ENCODE measurements at places on chromosomes 5 and 9.

GRCh38 chr5:55541056-55541635, 6.4 kb upstream of the PLPP1 start:
- no peak for DNase-seq

DNA sequence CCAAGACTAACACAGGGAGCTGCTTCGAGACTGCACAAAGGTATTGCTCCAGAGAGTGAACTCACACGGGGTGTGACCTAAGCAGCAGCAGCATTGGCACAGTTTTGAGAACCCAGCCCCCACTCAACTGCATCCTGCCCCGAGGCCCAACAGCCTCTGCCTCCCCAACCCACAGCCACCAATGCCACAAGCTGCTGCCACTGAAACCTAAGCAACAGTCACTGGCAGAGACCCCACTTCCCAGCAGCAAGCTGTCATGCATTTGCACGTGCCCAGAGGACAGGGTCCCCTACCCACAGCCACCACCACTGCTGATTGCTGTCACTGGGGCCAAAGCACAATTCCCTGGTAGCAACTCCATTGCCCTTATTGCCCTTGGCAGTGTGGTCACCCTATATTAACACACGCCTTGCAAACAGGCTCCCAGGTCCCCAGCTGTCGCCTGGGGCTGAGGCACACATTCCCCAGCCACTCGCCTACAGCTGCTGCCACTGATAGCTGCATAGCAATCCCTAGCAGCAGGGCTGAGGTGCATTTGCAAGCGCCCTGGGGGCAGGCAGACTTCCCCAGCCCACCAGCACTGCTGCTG, 141.0 kb downstream of the AGTPBP1 start:
- peak; percentile 23 for DNase-seq

DNA sequence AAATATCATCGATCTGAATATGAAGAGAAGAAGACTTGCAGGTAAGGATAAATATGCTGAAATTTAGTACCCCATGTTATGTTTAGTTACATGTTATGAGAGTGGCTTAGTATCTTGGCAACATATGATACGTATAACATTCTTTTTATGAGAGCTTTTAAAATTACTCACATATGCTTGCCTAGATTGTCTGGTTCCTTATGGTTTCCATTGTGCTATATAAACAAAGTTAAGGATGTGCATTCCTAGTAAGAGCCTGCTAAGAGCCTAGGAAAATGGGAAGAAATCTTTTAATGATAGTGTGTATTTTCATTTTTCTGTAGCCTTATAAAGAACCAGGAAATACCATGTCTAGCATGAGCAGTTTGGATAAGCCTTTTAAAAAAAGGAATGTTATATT, 112.0 kb upstream of the KCNN2 start:
- peak; percentile 76 for DNase-seq

DNA sequence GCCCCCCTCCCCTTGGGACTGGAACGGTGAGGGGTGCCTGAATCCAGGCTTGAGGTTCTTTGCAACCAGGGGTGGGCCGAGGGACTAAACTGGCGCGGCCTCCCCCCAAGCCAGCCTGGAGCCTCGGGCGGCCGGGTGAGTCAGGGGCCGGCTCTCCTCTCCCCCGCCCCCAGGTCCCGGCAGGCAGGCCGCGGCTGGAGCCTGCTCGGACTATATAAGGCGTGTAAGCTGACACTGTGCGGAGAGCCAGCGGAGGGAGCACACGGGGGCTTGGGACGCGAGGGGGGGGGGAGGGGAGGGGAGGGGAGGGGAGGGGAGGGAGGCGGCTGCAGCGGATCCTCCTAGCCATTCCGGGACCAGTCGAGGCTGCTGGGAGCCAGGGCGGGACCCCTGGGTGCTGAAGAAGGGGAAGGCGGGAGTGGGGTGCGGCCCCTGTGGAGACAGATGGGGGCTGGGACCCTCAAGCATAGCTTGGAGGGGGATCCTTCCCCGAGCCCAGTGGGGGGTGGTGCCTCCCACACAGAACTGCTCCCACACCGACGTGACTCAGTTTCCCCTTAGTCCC, 595 bp downstream of the PDLIM7 start:
- peak; percentile 95 for DNase-seq

GRCh38 chr5:129698661-129699060, 49.2 kb upstream of the MINAR2 start:
- DNase-seq, result no peak

DNA sequence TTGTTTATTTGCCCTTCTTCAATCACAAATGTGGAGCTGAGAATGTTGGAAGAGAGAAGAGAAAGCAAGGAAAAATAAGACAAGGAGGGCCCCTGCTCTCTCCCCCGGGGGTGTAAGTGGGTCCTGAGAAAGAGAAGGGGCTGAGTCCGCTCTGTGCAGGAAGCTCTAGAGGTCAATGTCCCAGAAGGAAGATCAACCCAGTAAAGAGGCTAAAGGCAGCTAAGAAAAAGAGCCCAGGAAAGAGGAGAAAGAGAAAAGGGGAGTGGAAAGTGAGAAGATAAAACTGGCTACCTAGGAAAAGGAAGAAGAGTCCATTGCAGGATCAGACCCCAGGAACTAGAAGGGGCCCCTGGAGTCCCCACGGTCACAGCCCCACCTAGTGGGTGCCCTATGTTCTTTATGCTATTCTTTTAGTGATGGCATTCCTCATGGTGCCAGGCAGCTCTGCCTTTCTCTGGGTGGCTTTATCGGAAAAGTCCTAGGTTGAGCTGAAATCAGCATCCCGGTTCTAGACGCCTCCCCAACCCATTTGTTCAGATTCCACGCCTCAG, 583.4 kb downstream of the ACTL7B start:
- peak; percentile 81 for DNase-seq

- DNase-seq, result no peak
Measured at GRCh38 chr5:78557601-78558000, 91.0 kb downstream of the LHFPL2 start.

- DNase-seq, result no peak
Measured at GRCh38 chr5:86244153-86244552, 373.6 kb upstream of the COX7C start.

DNA sequence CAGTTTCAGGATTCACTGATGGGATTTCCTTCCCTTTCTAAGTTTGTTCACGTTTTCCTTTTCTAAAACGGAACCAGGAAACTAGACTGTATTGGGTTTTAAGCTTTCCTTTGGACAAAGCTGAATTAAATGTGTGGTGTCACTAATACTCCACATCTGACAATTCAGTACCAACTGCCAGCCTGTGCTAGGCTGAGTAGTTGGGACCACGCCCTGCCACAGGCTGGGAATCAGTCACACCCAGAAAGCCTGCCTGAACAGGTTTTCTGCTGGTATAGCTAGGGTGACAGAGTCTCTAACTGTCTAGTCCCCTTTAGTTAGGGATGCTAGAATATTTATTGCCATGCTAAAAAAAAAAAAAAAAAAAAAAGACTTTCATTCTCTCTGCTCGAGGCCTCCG, 15.6 kb downstream of the SPACA9 start:
- DNase-seq, result no peak

DNA sequence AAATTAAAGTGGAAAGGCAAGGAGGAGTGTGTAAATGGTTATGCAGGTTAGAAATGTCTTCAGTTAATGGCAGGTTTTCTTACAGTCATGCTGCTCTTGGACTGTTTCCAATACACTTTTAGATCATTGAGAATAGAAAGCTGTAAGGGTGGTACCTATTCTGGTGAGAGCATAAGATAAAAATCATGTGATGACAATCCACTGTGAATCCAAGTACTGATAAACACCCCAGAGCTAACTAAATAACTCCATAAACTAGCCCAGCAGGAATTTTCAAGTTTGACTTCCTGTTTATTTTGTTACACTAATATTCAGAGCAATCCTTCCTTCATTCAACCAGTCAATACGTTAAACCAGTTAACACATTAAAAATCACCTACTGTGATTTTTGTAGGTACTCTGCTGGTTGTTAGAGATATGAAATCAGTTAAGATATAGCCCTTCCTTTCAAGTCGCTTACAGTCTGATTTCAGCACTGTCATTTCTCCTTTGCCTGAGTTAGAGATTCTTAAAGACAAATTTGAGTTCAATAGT, 22.6 kb downstream of the VCAN start:
- DNase-seq, result no peak

- DNase-seq, result no peak
Measured at GRCh38 chr9:111051400-111051799, 13.1 kb upstream of the LPAR1 start.

GRCh38 chr5:119304439-119305211, 51.2 kb upstream of the TNFAIP8 start:
- peak; percentile 49 for DNase-seq

GRCh38 chr9:132876849-132877248, 1.2 kb downstream of the AK8 start:
- no peak for DNase-seq

Data from foreskin fibroblast (primary cell).